SHP77 (cell line): ENCODE measurements at places on chromosomes 5 and 9.
A peak's percentile ranks its signal among the peaks of the same experiment; 100 is the strongest.

DNA sequence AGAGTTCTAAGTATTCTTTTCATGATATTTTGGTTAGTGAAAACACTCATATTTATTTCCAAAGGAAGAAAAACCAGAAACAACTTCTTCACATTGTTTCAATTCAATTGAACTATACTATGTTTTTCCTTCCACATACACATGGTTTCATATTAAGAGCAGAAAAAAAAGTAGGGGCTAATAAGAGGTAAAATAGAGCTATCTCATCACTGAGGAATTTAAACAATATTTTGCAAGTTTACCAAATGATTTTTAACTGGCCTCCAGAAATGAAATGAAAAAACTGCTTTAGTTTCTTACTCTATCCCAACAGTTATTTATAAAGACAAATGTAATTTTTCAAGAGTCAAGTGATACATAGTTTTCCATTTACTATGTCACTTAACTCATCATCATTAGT lies 233.5 kb downstream of the RFX3 start:
- DNase-seq: no peak

DNA sequence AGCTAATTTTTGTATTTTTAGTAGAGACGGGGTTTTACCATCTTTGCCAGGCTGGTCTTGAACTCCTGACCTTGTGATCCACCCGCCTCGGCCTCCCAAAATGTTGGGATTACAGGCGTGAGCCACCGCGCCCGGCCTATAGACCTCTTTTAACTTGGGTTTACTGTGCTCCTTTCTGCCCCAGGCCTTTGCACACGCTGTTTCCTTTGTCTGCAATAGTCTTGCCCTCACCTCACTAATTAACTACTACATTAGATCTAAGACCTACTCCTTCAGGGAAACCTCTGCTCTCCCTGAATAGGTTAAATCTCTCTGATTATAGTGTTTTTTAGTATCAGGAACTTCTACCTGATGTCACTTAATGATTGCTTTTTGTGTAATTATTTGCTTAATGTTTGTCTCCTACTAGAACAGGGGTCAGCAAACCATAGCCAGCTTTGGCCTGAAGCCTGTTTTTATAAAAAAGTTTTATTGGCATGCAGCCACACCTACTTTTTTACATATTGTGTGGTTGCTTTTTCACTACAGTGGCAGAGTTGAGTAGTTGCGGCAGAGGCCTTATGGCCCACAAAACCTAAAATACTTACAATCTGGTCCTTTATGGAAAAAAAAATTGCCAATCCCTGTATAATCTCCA lies 31.2 kb upstream of the TLE1 start:
- DNase-seq: no peak

DNA sequence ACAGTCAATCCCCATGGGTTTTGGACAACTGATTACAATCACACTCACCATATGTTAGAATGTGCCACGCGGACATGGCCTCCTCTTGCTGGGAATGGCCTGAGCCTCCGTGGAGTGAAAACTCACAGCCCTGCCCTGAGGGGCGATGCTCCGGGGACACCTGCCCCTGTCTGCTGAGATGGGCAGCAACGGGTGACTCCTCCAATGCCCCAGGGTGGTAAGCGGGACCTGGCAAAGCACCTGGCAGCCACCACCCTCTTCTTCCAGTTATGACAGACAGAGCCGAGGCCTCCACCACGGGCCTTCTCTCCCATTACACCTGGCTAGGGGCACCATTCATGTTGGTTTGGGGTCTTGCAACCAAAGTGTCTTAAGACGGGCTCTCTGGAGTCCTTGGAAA lies 94.9 kb upstream of the COL5A1 start:
- no peak for DNase-seq

DNA sequence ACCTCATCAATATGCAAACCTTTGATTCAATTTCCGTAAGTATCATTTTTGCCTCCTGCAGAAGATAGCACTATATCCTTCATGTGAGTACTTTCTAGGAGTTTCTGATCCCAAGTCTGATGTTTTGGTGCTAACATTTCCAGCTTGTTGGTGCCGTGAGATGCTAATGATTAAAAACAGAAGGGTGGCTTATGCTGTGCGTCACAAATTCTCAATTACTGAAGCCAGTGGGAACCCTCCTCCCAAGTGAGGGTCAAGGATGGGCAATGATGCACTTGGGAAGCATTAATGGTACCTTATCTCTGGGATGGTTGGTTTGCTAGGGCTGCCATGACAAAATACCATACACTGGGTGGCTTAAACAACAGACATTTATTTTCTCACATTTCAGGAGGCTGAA lies 123.0 kb downstream of the FOXD1 start:
- no peak for DNase-seq

DNA sequence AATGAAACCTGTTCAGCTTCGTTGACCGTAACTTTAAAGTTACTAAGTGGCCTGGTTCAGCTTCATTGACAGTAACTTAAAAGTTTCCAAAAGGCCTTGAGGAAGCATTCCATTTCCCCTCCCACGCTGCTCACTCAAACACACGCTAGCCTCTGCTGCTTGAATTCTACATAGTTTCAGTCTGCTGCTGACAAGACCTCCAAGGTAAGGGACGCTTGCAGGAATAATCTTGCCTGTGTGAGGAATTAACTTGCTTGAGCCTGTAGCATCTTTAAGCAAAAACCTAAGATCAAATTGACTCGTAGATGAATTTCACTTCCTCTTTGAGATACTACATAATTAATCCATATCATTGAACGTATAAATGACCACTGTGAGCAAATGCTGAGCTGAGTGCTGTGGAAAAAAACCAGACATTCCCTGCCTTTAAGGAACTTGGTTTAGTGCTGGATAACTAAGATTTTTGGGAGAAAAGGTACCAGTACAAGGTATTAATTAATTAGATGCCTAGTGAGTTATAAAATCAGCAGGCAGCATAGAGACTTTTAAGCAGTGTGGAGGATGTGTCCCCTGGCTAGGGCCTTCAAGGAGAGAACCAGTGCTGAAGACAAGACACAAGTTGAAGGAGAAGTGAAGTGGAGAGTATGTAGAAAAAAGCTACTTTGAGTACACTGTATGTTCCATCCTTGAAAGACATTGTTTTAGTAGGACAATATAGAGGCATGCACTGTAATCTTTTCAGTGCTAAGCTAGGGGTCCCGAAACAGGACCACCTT lies 39.2 kb downstream of the GRAMD2B start:
- DNase-seq: no peak

- DNase-seq: no peak
Observed at GRCh38 chr9:6086006-6086655, 70.7 kb upstream of the RANBP6 start.

GRCh38 chr9:110021891-110022290 lies 186.1 kb downstream of the C9orf152 start:
- DNase-seq: no peak

- DNase-seq: peak; percentile 39
Observed at GRCh38 chr5:146048994-146049703, 56.2 kb downstream of the PLAC8L1 start.

- no peak for DNase-seq
Observed at GRCh38 chr9:134704498-134704897, 62.9 kb downstream of the COL5A1 start.

DNA sequence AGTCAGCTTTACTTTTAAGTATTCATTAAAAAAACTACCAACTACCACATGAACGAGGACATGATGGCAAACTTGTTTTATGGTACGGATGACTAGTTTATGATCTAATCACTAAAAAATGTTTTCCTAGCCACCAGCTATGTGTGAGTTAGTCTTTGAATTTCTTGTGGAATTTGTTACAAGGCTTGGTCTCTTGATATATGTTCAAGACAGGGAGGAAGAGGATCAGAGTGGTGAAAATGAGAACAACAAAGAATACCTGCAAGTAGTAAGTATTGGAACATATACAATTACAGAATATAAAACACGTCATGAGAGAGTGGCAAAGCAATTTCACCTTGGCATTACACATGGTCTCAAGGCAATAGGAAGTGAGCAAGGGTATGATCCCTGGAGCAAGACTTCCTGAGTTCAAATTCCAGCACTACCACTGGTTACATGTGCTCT lies 548.6 kb upstream of the TLE4 start:
- no peak for DNase-seq

- no peak for DNase-seq
Observed at GRCh38 chr9:96663506-96664120, 8.5 kb upstream of the PRXL2C start.

GRCh38 chr5:120388016-120388781 lies 75.9 kb upstream of the PRR16 start:
- no peak for DNase-seq

- no peak for DNase-seq
Observed at GRCh38 chr5:91386120-91386519, 3.0 kb upstream of the ARRDC3 start.

GRCh38 chr9:4111233-4112008 lies 188.4 kb downstream of the GLIS3 start:
- DNase-seq: no peak

GRCh38 chr9:115939065-115939765 lies 214.4 kb upstream of the PAPPA start:
- DNase-seq: no peak

GRCh38 chr5:174155706-174156105 lies 110.2 kb downstream of the NSG2 start:
- DNase-seq: no peak

GRCh38 chr5:176788091-176788490 lies 22.3 kb upstream of the UNC5A start:
- no peak for DNase-seq

DNA sequence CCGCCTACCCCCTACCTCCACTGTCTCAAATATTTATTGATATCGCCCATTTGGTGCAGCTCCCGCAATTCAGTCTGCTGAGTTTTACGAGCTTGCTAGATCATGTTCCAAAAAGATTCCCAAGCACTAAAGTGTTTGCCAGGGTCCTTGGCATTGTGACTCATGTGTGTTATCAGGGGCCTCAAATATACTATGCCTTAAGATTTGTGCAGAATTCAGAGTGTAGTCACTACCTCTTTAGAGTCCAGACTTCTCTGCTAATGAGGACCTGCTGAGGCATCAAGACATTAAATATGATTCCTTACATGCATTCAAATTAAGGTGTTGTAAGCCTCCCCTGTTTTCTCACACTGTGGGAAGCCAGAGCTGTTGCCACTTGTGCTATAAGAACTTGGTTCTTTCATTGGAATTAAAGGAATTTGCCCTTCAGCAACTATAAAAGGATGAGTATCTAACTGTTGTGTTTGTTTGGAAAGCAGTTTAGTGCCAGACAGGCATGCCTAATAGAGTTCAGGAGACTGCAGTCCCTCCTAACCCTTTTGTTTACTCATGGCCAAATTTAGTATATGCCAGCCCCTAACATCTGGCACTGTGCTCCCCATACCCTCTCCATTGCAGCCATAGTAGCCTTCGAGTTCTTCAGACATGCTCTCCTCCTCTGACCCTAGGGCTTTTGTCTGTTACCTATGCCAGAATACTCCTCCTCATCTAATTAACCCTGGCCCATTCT lies 316.4 kb downstream of the NR3C1 start:
- peak; percentile 13 for DNase-seq

GRCh38 chr9:1490341-1491232 lies 440.4 kb downstream of the DMRT2 start:
- no peak for DNase-seq

- no peak for DNase-seq
Observed at GRCh38 chr9:134329886-134330285, 3.6 kb downstream of the RXRA start.

DNA sequence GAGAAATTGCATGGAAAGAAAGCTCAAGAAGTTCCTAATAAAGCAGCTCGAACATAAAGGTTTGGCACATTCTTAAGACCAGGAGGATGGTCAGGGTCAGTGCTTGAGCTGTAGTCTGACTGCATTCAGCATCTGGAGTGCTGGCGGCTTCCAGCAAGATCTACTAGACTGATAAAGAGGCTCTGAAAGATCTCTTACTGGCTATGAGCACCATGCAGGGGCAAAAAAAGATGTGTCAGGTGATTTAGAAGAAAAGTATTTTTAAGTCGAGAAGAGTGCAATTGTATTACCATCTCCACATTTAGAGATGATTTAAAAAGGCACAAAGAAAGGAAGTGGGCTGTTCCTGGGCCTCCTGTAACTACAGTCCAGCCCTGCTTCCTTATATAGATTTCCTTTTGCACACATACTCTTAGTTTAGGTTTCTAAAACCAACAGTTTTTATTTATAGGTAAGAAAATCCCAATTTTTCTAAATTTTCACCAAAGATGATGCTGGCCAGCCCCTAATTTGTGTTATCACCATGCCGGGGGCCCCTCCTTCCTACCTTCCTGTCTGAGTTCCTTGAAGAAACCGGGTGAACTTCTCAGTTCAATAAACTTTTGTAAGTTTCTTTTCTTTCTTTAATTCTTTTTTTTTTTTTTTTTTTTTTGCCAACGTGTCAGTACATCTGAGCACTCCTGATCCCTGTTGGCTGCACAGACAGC lies 65.9 kb upstream of the PLPP1 start:
- DNase-seq: no peak

GRCh38 chr5:59299006-59299405 lies 594.5 kb downstream of the PDE4D start:
- no peak for DNase-seq

DNA sequence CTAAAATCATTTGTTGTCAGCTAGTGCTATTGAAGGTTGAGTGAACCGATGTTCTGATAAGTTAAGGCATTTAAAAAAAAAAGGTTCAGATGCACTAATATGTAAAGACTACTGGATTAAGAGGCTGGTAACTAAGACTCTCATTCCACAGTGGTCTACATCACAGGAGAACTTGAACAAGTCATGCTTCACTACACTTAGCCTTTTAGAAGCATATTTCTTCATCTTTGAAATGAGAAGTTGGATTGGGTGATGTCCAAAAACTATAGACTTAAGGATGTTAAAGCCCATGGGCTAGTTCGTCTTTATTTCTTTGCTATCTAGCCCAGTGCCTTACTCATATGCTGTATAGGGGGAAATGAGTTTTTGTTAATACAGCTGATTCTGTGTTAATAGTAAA lies 107.2 kb downstream of the NDUFS4 start:
- DNase-seq: no peak

DNA sequence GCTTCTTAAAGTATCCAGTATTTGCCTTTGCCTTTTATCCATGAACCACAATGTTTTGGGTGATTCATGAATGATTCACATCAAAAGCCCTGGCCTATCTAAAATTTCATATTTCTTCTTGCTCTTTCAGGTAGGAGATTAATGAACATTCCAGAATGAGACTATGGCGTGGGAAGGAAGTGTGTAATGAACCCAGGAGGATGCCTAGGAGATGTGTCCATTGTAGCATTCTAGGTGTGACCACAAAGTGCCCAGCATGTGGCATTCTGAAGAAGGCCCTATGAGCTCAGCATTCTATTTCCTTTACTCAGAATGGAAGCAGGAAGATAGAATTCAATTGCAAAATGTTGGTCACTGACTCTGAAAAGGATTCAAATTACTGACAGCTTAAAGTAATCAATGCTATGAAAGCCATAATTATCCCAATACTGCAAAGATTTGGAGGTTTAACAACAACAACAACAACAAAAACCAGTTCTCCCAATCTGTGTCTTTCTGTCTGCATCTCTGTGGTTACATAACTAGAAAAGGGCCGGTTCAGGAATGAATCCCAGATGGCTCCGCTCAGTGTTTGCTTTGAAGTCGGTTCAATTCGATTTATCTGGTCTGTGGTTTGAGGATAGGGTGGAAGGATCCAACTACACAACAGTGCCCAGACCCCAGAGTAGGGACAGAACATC lies 126.7 kb downstream of the FOXD1 start:
- peak; percentile 31 for DNase-seq
